ENCODE measurements at places on chromosomes 5 and 9.

GRCh38 chr5:71932655-71933338 lies 174.5 kb upstream of the MAP1B start:
- peak; percentile 95 for DNase-seq

DNA sequence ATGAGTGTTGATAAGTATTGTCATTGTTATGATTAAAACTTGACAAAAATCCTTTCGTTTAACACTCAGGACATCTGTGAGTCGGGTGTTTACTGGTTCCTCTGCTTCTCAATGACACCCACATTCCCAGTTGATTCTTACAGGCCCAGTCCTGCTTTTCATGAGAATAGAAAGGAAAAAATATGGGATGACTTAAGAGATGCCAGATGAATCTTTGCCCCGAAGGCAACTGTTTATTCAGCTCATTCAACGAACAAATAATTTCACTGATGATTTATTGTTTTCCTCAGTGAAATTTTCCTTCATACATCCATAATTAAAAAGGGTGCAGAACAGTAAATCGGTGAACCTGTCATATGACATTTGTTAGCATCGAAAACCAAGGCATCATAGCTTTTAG lies 452.4 kb upstream of the WWC1 start:
- DNase-seq = no peak

GRCh38 chr5:124747791-124748686 lies 1.6 kb upstream of the ZNF608 start:
- peak; percentile 86 for DNase-seq

DNA sequence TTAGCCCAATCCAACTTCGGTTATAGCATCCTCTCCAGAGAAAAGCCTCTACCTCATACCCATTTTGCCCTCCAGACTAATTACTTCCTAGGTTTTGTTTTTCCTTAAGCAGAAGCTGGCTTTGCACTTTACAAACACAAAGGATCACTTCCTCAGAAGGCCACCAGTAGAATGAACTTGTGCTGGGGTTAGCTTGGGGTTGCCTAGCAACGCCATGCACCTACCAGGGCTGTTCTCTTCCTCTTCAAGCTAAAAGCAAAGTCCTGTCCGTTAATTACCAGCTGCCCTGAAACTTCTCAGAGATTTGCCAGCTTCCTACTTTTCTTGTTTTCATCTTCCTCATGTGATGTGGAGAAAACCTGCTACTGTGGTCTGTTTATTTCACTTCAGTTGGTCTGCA lies 132.0 kb upstream of the WWC1 start:
- DNase-seq = peak; percentile 89

GRCh38 chr5:4855036-4855435 lies 285.1 kb upstream of the ADAMTS16 start:
- DNase-seq = no peak

DNA sequence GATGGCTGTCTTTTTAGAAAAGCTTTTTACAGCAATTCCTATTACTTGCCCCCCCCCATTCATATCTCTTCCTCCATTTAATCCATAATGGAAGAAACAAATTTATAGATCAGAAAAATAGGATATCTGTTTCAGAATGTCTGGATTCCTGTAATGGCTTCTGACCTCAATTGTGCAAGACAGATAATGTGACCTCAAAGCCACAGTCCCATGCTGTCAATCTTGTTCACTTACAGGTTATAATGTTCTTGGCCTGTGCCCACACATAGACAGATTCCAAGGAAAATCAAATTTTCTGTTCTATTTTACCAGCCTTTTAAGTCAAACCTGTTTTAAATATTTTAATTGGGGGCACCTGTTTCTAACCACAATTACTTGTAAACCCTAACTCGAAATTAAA lies 143.4 kb downstream of the ENTREP1 start:
- DNase-seq = no peak

- DNase-seq = no peak
Observed at GRCh38 chr9:136244122-136244968, 1.3 kb downstream of the QSOX2 start.

- DNase-seq = no peak
Observed at GRCh38 chr9:83701286-83701685, 6.5 kb downstream of the UBQLN1 start.

DNA sequence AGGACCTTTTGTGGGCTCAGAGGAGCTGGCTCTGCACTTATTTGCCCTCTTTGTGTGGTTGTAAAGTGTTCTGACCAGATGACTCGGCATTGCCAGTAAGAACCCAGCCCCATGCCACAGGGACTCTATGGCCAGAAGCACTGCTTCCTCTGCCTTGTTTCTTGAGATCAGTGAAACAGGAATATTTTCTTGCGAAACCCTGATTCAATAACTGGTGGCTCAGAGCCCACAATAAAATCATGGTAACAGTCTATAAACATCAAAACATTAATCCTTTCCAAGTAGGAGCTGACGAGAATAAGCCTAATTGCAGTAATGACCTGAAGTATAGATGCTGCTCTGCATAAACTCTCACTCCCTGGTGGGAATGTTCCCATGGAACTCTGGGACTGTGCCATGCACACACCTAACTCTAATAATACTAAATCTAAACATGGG lies 344.3 kb downstream of the ZNF608 start:
- DNase-seq = no peak

- peak; percentile 54 for DNase-seq
Observed at GRCh38 chr9:34986540-34987047, 3.0 kb upstream of the DNAJB5 start.

DNA sequence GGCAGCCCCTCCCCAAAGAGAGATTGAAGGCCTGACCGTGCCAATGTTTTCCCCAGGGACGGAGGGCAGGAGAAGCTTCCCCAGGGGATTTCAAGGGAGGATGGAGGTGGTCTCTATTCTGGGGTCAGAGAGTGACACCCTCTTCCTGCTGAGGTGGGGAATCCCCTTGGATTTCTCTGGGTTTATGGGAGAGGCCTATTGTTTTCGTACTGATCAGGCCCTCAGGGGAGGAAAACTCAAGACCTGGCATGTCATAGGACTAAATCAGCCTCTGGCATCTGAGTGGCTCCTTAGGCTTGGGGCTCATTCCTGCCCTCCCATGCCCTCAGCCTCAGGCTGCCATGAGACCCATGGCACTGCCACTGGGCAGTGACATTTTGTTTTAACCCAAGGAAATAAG lies 44.6 kb downstream of the IRF1 start:
- DNase-seq = no peak

DNA sequence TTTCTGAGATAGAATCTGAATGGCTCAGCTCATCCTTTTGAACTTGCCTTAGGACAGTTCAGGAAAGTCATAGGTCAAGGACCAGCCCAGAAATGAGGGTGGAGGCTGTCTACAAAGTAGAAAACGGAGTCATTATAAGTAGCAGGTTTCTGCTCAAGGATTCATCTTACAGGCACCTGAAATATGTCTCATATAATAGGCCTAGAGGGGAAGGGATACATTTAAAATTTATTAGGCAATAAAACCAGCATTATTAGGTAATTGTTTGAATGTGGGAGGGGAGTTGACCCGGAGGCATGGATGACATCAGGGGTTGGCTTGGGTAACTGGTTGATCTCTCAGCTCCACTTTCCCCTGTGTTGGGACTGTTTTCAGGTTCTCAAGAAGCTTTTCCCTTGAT lies 11.9 kb upstream of the GALNT10 start:
- no peak for DNase-seq

GRCh38 chr5:141517312-141517711 lies 28.4 kb downstream of the PCDHGC5 start:
- DNase-seq = no peak

GRCh38 chr5:128395073-128395472 lies 143.0 kb downstream of the FBN2 start:
- DNase-seq = no peak

- DNase-seq = no peak
Observed at GRCh38 chr9:99563364-99563763, 258.3 kb upstream of the NR4A3 start.

DNA sequence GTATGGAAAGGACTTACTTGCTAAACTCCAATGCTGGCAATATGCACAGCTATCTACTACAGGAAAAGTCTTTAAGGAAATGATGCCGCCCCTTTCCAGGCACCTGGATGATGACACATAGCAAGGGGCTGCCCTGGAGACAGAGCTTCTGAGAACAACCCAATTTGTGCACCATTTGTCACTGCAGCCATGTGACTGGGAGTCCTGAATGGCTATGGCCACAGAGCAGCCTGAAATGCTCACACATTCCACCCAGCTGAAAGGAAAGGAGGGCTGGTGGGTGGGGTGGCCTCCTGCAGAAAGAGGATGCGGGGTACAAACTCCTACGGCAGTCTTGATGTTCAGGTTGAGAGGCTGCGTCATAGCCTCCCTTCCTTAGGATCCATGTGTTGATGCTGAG lies 70.1 kb upstream of the FSTL4 start:
- no peak for DNase-seq

- no peak for DNase-seq
Observed at GRCh38 chr9:106400950-106401349, 462.0 kb upstream of the ZNF462 start.

GRCh38 chr5:121853850-121854249 lies 2.2 kb downstream of the FTMT start:
- DNase-seq = no peak

DNA sequence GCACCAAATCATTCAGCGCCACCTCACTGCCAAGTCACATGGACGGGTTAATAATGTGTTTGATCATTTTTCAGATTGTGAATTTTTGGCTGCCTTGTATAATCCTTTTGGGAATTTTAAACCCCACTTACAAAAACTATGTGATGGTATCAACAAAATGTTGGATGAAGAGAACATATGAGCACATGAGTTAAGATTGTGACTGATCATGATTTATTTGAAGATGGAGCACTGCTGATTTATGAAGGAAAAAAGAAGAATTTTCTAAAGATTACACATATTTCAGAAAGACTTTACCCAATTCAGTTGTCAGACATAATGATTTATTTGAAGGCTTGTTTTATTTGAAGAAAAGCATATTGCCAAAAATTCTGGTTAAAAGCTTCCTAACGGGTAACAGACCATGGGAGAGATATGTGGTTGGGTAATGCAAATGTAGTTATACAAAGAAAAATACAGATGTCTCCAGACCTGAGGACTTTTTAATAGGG lies 37.4 kb downstream of the TNFAIP8 start:
- no peak for DNase-seq

- no peak for DNase-seq
Observed at GRCh38 chr5:157271740-157272271, 5.9 kb downstream of the CYFIP2 start.

DNA sequence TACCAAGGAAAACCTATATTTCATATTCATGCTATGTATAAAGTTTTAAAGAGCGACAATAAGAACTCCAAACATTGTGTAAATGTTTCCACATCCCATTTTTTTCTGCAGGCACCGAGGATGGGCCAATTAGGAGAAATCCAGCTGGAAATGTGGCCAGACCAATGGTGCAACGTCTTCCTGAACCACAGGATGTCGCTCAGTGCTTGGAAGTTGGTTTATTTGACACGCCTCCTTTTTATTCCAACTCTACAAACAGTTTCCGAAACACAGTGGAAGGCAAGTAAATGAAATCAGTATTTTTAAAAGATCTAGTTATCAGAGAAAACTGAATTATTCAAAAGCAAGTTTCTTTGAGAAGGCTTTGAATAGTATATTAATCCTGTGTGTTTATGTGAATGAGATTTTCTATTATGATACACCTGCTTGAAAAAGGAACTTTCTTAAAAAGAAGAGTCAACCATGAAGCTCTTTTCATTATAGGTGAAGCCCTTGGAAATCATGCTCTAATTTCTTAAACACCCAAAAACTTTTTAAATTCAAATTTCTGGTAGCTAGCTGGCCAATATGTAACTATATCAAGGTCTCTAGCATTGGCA lies 9.1 kb downstream of the TYRP1 start:
- DNase-seq = peak; percentile 12

GRCh38 chr5:180898621-180899246 lies at the start of gene BTNL8:
BTNL8 (plus strand) TSS chr5:180899159; CDS start chr5:180899311, 152 bp downstream.
- no peak for DNase-seq

DNA sequence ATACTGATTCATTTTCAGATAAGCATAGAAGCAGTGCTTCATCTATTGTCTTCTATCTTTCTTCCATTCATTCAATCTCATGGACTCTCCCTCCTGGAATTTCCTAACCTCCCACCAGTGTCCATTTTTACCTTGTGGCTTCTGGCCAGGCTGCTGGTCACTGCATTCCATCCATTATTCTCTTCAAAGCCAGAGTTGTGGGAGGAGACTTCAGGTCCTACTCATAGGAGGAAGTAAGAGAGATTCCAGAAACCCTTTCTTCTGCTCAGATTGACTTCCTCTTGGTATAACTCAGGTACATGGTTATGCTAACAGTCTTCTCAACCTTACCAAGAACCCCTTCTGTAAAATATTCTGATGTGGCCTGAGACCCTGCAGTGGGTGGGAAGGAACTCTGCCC lies 153.3 kb upstream of the SLC12A2 start:
- peak; percentile 54 for DNase-seq

GRCh38 chr5:13921578-13921977 lies 22.9 kb downstream of the DNAH5 start:
- DNase-seq = no peak

GRCh38 chr9:110161940-110162339 lies 46.0 kb downstream of the C9orf152 start:
- DNase-seq = no peak

DNA sequence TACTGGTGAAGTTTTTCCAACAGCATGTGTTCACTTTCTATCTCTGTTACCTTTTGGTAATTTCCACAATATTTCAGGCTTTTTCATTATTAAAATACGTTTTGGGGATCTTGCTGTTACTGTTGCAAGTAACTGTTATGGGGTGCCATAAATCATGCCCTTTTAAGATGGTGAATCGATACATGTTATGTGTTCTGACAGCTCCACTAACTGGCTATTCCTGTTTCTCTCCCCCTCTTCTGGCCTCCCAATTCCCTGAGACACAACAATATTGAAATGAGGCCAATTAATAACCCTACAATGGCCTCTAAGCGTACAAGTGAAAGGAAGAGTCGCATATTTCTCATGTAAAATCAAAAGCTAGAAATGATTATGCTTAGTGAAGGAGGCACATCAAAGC lies 13.1 kb upstream of the MSH3 start:
- no peak for DNase-seq

Data from DMS53 (cell line).